ENCODE measurements at places on chromosomes 4 and X. TPM values are rescaled to one million over a fixed set of nuclear protein-coding genes. Genes with fewer than 3 reads are reported as not detected.

Gene P2RY4
- 0.29 TPM for total RNA-seq

Gene DCX
- 0.66 TPM for total RNA-seq

Gene GPAT3
- total RNA-seq = 2.0 TPM

Gene GAGE1
- total RNA-seq = not detected

Gene VGLL1
- not detected for total RNA-seq

Gene TRIM75
- total RNA-seq = not detected

Gene GABRE
- total RNA-seq = 5.6 TPM

Gene FAM47E
- 0.50 TPM for total RNA-seq

Gene SLC9B1
- 0.68 TPM for total RNA-seq

Gene FRMPD3
- 0.20 TPM for total RNA-seq

Gene TCEAL7
- total RNA-seq = 19.7 TPM

Gene UGT2B15
- not detected for total RNA-seq

Gene SPOCK3
- 20.9 TPM for total RNA-seq

Gene ZAR1
- not detected for total RNA-seq

Gene UCP1
- 0.24 TPM for total RNA-seq

Gene F8A1
- 23.2 TPM for total RNA-seq

Gene ZNF157
- total RNA-seq = 0.97 TPM

Gene SPACA5
- total RNA-seq = not detected

Gene ADAMTS3
- total RNA-seq = 13.3 TPM

Gene C4orf54
- total RNA-seq = not detected

Gene DUSP21
- total RNA-seq = not detected

Gene UGT2A3
- not detected for total RNA-seq

Gene SSX4B
- 1.7 TPM for total RNA-seq

All from endodermal cell (in vitro differentiated cells).